ENCODE measurements at places on chromosomes 12 and 14.

DNA sequence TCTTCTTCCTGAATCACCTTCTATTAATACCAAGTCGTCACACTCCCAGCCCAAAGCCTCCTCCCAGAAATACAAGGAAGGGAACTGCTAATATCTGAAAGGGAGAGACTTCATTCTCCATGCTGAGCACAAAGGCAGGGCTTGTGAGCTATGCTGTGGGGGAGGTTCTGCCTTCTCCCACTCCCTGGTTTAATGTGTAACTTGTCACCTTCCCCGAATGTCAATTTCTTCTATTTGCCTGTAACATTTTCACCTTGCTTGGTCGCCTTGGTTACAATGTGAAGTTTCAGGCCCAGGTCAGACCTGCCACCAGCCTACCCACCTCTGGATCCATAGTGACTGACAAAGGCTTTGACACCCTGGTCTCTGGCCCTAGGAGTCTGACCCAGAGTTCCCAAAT lies 82.0 kb upstream of the ESRRB start:
- no peak for DNase-seq

DNA sequence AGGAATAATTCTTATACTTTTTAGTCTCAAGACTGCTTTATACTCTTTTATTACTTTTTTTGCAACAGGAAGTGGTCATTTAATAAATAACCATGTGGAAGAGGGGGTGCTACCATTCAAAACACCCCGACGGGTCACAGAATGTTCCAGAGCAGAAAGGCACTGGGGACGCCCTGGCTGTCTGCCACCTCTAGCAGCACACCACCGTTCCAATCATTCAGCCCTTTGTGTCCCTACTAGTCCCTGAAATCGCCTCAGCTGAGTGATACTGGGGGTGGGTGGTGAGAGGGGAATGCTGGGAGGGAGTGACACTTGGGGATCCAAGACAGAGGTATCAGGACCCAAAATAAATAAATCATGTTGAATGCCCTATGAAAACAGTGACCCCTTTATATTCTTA lies 52.4 kb downstream of the MON2 start:
- DNase-seq = no peak

DNA sequence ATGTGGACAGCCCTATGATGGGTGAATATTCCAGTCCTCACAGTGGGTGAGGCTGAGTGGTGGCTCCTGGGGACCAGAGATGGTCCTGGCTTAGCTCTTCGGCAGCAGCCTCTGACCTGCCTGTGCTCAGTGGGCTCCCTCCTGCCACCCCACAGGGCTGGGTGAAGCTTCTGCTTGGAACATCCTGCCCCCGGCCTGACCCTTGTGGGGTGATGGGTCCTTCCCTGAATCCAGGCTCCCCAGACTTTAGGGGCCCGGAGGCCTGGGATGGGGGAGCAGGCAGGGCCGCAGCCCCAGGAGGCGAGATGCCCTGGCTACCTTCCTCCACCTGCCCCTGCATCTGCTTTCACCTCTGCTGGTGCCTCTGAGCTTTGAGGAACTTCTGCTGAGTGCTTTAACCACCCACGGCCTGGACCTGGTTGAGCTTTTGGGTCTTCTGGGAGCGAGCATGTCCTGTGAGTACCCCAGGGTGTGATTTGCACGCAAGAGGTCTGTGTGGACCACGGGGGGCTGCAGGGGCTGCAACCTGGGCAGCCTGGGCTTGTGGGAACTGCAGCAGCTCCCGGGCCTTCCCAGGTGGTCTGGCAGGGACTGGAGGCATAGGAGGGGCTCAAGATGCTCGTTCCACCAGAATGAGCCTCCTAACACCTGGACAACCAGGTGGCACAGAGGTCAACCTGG lies 159.5 kb downstream of the KIF26A start:
- DNase-seq = no peak

DNA sequence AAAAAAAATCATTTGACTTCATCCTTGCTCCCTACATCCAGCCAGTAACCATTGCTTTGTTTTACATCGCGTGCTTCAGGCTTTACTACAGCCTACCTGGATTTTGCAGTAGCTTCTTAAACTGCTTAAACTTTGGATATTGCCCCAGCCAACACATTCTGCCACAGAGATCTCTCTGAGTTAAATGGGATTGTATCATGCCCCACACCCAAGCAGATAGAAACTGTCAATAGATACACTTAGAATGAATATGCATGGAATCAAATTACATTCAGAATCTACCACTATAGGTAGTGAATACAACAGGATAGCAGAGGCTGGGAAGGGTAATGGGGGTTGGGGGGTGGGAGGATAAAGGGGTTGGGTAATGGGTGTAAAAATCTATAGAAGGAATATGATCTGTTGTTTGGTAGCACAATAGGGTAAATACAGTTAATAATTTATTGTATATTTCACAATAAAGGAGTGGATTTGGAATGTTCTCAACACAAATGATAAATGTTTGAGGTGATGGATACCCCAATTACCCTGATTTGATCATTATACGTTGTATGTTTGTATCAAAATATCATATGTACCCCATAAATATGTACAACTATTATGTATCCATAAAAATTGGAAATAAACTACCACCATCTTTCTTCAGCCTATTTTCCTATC lies 2.7 kb upstream of the MYRFL start:
- DNase-seq = no peak

- no peak for DNase-seq
Measured at GRCh38 chr12:104054681-104055346, 4.8 kb upstream of the GLT8D2 start.

- DNase-seq = no peak
Measured at GRCh38 chr12:5964913-5965900, 20.1 kb upstream of the ANO2 start.

All from fibroblast of skin of right biceps (primary cell).